AG04449 (cell line): ENCODE measurements at places on chromosomes 2 and 18.

DNA sequence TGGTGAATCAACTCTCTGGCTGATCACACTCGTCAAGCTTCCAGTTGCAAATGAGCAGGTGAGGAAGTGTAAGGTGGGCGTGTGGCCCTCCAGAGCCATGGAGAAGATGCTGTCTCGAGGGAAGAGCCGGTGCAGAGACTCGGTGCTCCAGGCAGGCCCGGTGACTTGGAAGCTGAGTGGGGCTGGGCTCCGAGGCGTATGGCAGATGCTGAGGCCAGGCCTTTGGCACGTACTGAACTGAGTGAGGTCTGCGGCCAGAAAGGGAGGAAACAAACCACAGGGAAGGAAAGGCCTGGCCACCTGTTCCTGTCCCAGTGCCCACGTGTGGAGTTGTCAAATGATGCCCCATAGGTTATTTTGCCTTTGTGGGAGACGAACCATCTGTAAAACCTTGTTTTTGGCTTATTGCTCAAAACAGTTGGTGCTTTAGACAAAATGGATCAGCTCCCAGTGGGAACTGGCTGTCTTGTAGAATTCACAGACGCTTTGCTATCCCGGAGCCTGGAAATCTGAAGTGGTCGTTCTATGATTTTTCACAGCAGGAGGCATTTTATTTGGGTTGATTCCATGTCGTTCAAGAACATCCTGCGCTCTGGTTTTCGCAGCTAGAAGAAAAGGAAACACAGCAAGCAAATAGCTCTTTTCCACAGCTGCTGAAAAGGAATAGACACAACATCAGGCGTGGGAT is 117.5 kb upstream of the TMEM18 start:
- DNase-seq, result no peak

DNA sequence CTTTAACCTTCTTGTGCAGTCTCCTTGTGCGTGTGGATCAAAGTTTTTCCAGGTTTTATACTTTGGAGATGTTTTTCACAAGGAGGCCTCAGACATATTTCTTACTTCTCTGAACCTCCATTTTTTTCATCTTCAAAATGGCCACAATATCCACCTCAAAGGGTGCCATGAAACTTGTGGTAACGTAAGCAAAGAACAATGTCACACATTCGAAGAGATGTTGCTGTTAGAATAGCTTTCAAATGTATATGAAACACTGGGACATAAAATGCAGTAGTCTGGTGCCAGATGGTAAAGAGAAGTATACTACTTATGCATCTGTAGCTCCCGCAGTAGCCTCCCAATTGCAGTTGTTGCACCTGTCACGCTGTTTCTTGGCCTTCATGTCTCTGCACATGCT is 2.6 kb upstream of the KRCC1 start:
- no peak for DNase-seq

- no peak for DNase-seq
These were observed 50.0 kb downstream of the OXER1 start for GRCh38 chr2:42713920-42714319.

DNA sequence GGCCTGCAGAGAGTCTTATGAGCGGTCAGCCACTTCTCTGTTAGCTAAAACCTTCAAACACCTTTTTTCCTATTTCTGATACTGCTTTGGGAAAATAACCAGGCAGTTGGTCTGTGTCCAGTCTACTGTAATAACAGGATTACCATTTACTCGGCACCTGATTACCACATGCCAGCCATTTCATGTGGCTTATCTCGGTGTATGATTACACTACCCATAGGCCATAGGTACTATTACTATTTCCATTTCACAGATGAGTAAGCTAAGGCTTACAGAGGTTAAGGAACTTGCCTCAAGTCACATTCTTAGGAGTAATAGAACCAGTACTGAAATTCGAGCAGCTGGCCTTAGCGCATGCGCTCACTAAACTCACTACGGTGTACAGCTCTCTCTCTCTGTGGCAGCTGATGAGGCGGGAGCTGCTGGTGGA is 147.2 kb upstream of the L3MBTL4 start:
- DNase-seq, result no peak

- no peak for DNase-seq
These were observed 120.3 kb downstream of the MEP1B start for GRCh38 chr18:32310101-32310500.
